ENCODE measurements at places on chromosomes 12 and 14. TPM values are rescaled to one million over a fixed set of nuclear protein-coding genes. Genes with fewer than 3 reads are reported as not detected.

SYCP3 gene
- 1.3 TPM for polyA plus RNA-seq

BCL2L14 gene
- 0.78 TPM for polyA plus RNA-seq

EID3 gene
- 4.5 TPM for polyA plus RNA-seq

DLGAP5 gene
- polyA plus RNA-seq, result 28.7 TPM

TPPP2 gene
- polyA plus RNA-seq, result 2.8 TPM
